A549 treated with dexamethasone at 1 μM for 4 hours (cell line): ENCODE measurements at places on chromosomes 5 and 9. TPM values are rescaled to one million over a fixed set of nuclear protein-coding genes. Genes with fewer than 3 reads are reported as not detected.

The PPP6C gene
- total RNA-seq, result 26.1 to 31.8 TPM (median 29.9 TPM) in 5 replicates

The RGS7BP gene
- total RNA-seq, result not detected in 5 replicates

The EIF4E1B gene
- not detected in 5 replicates for total RNA-seq

The PCDHGC4 gene
- total RNA-seq, result not detected in 5 replicates

The PCDHB5 gene
- 1.1 to 1.6 TPM (median 1.4 TPM) in 5 replicates for total RNA-seq

The PCDHA12 gene
- 2.8 to 3.7 TPM (median 2.9 TPM) in 5 replicates for total RNA-seq

The C9orf153 gene
- total RNA-seq, result 0.07 to 0.25 TPM (median 0.12 TPM) in 5 replicates

The PPP3R2 gene
- not detected in 5 replicates for total RNA-seq

The CDC20B gene
- 0.06 to 0.09 TPM (median 0.08 TPM) in 5 replicates for total RNA-seq

The ENHO gene
- total RNA-seq, result 1.3 to 2.4 TPM (median 1.8 TPM) in 5 replicates

The SPINK7 gene
- total RNA-seq, result not detected in 5 replicates
